ENCODE measurements at places on chromosomes 5 and 9.

DNA sequence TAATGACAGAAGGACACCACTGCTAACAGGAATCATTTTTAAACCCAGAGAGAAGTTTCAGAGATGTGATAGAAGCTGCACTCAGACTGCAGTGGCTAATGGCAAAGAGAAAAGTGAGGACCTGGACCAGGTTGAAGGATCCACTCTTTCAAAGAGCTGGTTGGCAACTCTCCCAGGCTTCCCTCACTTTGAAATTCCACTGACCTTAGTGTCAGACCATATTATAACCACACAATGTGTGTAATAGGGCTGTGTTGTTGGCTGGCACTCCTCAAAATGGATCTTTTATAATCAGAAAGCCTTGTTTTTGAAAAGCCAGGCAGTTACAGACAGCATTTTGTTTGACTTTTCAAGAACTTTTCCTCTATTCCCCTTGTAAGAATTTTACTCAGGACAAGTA is 280.7 kb downstream of the PRELID2 start:
- DNase-seq = no peak

DNA sequence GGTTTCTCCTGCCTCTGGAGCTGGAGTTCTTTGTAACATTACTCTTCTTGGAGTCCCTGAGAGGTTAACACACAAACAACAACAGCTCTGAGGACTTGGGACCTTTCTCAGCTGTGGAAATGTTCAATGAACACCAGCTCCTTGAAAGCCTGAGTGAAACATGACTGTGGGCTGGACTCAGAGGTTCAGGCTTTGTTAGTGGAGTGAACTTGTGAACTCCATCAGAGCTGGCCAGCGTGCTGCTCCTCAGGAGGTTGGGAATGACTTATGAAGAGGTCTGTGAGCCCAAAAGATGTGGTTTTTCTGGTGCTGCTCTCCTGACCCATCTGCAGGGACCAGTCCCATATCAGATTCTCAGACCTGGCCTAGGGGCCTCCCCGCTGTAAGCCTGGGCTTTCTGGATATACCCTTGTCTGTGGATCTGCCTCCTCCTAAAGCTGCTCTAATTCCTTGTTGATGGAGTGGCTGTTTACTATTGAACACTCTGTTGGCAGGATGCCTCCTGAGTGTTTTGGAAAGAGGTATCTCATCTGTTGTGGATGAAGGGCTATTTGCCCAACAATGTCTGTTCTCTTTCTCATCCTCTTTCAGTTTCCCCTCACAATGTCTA is 170.0 kb upstream of the GDNF start:
- no peak for DNase-seq

DNA sequence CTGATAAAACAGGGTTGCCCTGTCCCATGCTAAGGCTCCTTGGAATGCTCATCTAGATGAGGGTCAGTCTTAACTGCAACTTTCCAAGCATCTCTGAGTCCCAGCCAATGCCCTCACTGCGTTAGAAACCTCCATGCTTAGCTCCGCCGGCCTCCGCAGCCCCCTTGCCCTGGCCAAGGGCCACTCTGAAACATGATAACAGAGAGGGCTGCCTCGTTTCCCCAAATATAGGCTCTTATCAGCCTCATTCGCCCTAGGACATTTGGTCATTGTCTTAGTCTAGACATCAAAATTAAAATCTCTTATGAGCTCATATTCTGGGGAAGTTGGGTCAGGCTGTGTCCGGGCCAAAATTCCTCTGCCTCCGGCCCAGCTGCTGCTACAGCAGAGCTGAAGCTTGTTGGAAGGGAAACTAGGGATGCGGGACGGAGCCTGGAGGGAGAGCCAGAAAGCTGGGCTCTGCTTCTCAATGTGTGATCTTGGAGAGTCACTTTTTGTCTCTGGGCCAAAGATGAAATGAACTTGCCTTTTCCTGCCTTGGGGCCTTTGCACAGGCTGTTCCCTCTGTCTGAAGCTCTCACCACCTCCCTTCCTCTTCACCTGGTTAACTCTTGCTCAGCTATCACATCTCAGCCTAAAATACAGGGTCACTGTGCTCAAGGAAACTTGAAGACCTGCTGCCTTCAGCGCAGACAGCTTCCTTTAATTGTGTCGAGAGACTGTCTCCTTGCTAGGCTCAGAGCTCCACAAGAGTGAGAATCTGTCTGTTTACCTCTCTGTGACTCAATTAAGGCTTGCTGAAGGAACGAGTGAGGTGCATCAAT is 191.3 kb downstream of the RGS3 start:
- DNase-seq = peak; percentile 51

DNA sequence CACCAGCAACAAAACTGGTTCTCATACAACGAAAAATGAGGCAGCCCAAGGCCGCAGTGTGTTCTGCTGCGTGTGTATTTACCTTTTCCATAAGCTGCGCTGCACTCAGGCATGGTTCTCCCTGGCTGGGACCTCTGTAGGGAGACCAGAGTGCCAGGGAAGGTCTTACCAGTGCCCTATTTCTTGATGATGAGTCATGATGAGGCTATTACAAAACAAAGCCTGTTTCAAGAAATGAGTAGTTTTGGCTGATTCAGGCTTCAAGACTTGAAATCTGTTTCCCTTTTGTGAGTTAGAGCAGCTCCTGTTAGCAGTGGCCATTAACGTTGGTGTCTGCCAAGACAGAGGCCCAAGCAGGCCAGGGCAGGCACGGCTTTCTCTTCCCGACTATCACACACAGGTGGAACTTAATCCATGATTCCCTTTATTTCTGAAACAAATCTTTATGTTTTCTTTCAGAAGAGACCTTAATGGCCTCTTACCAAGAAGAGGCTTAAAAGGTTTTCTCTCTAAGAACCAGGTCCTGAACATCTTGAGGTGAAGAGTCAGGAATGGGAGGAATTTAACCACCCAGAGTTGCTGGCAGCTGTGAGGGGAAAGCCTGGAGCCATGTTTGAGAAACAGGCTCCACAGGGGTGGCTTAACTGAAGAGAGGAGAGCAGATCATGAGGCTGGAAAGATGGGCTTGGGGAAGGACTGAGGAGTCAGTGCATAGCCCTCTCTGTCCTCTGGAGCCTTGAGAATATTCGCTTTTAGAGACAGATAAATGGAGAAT is 41.4 kb upstream of the TIFAB start:
- DNase-seq = no peak

GRCh38 chr9:29456940-29457339 is 1883.7 kb upstream of the C9orf72 start:
- no peak for DNase-seq

DNA sequence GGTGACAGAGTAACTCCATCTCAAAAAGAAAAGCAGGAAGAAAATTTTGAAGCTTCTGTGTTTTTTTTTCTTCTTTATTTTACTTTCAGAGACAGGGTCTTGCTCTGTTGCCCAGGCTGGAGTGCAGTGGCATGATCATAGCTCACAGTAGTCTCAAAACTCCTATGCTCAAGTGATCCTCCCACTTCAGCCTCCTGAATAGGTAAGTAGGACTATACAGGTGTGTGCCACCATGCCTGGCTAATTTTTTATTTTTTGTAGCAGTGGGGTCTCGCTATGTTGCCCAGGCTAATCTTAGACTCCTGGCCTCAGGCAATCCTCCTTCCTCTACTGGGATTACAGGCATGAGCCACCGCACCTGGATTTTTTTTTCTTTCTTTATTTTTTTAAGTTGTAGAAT is 10.1 kb upstream of the C5orf24 start:
- DNase-seq = no peak

DNA sequence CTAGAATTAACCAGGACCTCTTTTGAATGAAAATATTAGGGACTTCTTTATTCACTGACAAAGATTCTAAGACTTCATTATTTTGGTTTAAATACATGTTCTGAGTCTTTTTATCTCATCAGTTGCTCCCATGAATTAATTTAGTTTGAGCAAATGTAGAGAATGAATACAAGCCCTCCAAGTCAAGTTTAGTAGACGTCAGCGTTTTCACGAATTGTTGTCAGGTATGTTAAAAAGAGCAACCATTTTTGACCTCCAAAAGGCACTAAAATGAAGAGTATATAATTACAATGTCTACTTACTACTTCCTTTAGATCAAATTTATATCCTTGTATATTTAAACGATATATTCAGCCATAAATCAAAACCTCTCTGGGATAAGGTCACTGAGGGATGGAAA is 809.3 kb upstream of the CDH6 start:
- no peak for DNase-seq

- no peak for DNase-seq
These were observed 117.8 kb downstream of the FGF18 start for GRCh38 chr5:171537070-171537849.
